ENCODE measurements at places on chromosomes 5 and 9. TPM values are rescaled to one million over a fixed set of nuclear protein-coding genes. Genes with fewer than 3 reads are reported as not detected.

- peaks cover 24% of the 10 kb centered on the region for H3K27me3 ChIP-seq
- no peaks in the 10 kb centered on the region for H3K36me3 ChIP-seq
- H3K4me1 ChIP-seq: no peaks in the 10 kb centered on the region
- no peak overlapping the region for H3K27ac ChIP-seq
- no peak overlapping the region for H3K4me3 ChIP-seq
- DNase-seq: no peak
These were observed 20.9 kb upstream of the ZBTB43 start for GRCh38 chr9:126783949-126784348.

Gene PCDHA10
- total RNA-seq: 2.5 TPM

Gene RAPGEF6
- 20.6 TPM for total RNA-seq

GRCh38 chr5:77560677-77561263 lies 68.7 kb upstream of the WDR41 start:
- no peak overlapping the region for H3K4me3 ChIP-seq
- no peaks in the 10 kb centered on the region for H3K4me1 ChIP-seq

Gene ARHGEF37
- 37.1 TPM for total RNA-seq

DNA sequence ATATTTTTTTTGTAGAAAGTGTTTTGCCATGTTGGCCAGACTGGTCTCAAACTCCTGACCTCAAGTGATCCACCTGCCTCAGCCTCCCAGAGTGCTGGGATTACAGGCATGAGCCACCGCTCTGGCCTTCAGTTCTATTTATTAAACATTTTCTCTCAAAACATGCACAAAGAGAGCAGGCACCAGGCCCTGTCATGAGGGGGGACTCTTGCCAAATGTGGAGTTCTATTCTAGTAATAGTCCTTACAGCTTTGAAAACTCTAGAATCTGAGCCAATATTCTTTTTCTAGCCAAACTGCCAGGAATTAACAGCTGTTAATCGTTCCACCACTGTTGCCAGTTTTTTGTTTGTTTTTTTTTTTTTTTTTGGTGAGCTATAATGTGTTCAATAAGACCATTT lies 124.6 kb downstream of the TARS1 start:
- no peak overlapping the region for H3K27ac ChIP-seq
- H3K36me3 ChIP-seq: no peaks in the 10 kb centered on the region
- H3K4me3 ChIP-seq: no peak overlapping the region

GRCh38 chr5:158234323-158235158 lies 375.6 kb upstream of the CLINT1 start:
- no peaks in the 10 kb centered on the region for H3K4me1 ChIP-seq
- no peak for DNase-seq
- H3K27me3 ChIP-seq: no peaks in the 10 kb centered on the region

Gene SOX30
- total RNA-seq: 0.55 TPM

Gene APC
- 81.4 TPM for total RNA-seq

DNA sequence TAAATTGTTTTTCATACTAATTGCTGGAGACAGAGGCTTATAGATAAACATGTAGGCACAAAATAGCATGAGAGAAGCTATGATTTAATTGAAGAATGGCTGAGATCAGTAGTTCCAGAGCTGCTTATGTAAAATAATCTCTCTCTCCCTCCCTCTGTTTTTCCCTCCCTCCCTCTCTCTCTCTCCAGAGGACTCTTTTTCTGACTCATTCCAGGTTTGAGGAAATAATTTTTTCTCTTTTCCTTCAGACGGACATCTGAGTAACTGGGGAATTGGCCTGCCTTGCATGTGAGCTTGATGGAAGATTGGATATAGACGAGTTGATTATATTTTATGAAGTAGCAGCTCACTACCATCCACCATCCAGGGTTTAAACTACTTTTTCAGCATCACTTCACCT lies 35.5 kb downstream of the KCTD16 start:
- H3K27ac ChIP-seq: no peak overlapping the region
- DNase-seq: no peak
- H3K27me3 ChIP-seq: peaks cover 5% of the 10 kb centered on the region
- no peak overlapping the region for H3K4me3 ChIP-seq
- H3K4me1 ChIP-seq: peaks cover 6% of the 10 kb centered on the region
- H3K36me3 ChIP-seq: no peaks in the 10 kb centered on the region

Gene CCNI2
- total RNA-seq: not detected

DNA sequence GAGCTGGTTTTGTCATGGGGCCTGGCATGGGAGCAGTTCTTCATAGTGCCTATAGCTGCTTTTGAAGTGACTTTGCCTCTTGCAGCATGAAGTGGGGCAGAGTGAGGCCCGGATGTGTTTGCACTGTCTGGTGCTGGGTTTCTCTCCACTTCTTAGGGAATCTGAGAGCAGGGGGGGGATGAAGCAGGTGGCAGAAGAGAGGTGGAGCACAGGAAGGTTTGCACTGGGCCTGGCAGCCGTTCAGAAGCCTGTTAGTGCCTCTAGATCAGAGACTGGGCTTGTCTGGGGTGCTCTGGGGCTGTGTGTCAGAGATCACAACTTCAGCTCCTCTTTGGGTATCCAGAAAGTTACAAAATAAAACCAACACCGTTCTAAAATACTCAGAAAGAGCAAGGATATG lies 18.4 kb downstream of the USP20 start:
- H3K36me3 ChIP-seq: peaks cover 76% of the 10 kb centered on the region
- no peaks in the 10 kb centered on the region for H3K27me3 ChIP-seq
- H3K4me1 ChIP-seq: peaks cover 28% of the 10 kb centered on the region
- H3K4me3 ChIP-seq: no peak overlapping the region

- no peaks in the 10 kb centered on the region for H3K27me3 ChIP-seq
- DNase-seq: peak; percentile 76
- no peaks in the 10 kb centered on the region for H3K4me1 ChIP-seq
- H3K36me3 ChIP-seq: no peaks in the 10 kb centered on the region
These were observed 129.3 kb upstream of the SLC44A1 start for GRCh38 chr9:105114964-105115728.

DNA sequence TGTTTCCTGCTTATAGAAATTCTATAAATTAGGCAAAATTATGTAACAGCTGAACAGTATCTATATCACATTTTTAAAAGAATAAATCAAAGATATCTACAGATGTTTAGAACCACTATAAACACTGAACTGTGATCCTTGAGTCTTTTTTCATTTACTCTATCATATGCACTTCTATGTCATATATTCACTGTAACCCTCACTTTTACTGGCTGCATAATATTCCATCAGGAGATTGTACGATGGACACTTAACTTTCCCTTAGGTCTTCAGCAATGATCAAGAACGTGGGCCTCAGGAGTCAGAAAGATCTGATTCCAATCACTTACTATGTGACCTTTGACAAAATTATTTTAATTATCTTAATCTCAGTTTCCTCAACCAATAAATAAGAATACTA lies 41.0 kb downstream of the CLINT1 start:
- DNase-seq: no peak
- peak overlapping the region; percentile 84 for H3K27ac ChIP-seq
- no peaks in the 10 kb centered on the region for H3K27me3 ChIP-seq

- no peaks in the 10 kb centered on the region for H3K36me3 ChIP-seq
- no peaks in the 10 kb centered on the region for H3K4me1 ChIP-seq
- no peak overlapping the region for H3K4me3 ChIP-seq
- no peak overlapping the region for H3K27ac ChIP-seq
These were observed 31.6 kb upstream of the DTWD2 start for GRCh38 chr5:119019949-119020348.
